ENCODE measurements at places on chromosomes 16 and 17.

GRCh38 chr16:84307209-84307954 is 12.7 kb downstream of the WFDC1 start:
- DNase-seq, result no peak

DNA sequence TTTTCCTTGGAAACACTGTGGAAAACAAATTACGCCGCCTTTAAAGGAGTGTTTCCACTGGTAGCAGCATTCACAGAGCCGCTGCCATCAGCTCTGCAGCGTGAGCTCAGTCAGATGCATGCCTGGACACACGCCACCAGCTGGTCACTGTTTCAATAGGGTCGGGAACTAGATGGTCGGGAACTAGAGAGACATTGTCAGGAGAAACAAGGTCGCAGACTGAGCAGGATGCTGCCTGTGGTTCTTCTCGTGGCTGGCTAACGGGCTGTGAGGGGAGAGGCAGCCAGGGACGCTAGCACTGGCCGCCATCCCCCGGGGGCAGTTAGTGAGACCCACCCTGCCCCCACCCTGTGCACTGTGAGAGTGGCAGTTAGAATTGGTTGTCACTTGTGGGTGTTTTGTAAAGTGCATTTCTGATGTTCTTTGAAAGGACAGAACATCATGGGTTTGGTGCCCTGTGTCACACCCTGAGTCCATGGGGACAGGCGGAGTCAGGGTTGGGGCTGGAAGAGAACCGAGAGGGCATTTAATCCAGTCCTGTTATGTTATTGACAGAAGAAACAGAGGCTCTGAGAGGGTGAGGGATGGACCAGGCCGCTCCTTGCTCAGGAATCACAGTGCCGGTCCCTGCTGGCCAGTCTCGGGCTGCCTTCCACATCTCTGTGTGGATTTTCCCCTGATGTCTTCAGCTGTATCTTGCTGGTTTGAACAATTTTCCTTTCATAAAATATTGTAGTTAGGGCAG is 86.3 kb downstream of the SPECC1 start:
- DNase-seq, result peak; percentile 8

DNA sequence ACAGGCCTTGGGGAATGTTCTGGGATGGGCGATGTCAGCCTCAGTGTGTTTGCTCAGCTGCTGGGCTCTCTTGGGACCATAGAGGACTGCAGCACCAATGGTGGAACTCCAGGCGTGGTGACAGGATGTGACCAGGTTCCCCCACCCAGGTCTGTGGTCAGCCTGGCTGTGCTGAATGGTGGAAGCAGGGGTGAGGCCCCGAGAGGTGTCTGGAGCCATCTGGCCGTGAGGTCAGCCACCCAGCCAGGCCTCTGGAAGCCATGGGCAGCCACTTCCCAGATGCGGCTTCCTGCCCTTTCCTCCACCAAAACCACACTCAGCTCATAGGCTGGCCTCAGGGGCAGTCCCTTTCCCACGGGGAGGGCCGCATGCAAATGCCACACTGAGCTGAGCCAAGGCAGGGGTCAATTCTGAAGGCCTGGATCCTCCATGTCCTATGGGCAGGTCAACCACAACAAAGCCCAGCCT is 7.8 kb upstream of the MAPK7 start:
- DNase-seq, result no peak

DNA sequence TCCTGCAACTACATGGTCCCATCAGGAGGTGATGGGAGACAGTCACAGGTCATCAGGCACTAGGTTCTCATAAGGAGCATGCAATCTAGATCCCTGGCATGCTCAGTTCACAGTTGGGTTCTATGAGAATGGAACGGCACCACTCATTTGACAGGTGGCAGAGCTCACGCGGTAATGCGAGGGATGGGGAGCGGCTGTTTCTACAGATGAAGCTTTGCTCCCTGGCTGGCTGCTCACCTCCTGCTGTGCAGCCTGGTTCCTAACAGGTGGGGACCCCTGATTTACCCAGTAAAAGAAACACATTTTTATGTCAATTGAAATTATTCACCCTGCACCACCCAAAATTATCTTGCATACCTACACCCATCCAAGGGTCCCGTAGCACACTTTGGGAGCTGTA is 42.7 kb upstream of the ZNHIT3 start:
- DNase-seq, result no peak

- DNase-seq, result peak; percentile 79
Measured at GRCh38 chr17:34361478-34362061, 1.5 kb downstream of the CCL1 start.

- peak; percentile 4 for DNase-seq
Measured at GRCh38 chr16:6160303-6160702, 1062.7 kb upstream of the EEF2KMT start.

Data from fibroblast of skin of abdomen (primary cell).